CD4-positive, alpha-beta memory T cell (primary cell): ENCODE measurements at places on chromosomes 4 and X. TPM values are rescaled to one million over a fixed set of nuclear protein-coding genes. Genes with fewer than 3 reads are reported as not detected.

Gene CT45A3
- not detected for total RNA-seq

Gene MAOB
- not detected for total RNA-seq

Gene RHOXF2
- total RNA-seq = not detected

Gene STARD8
- 0.86 TPM for total RNA-seq

Gene GYPE
- total RNA-seq = 1.6 TPM

Gene UFSP2
- 30.3 TPM for total RNA-seq

Gene SPIN2A
- total RNA-seq = 2.2 TPM

Gene PF4V1
- total RNA-seq = not detected

Gene ZXDA
- 13.4 TPM for total RNA-seq

Gene PCDH10
- total RNA-seq = not detected

Gene SOX3
- total RNA-seq = not detected

Gene SATL1
- total RNA-seq = not detected

Gene KIF4A
- 0.08 TPM for total RNA-seq

Gene SMIM20
- 16.9 TPM for total RNA-seq

Gene TMEM156
- 19.3 TPM for total RNA-seq

Gene CPZ
- total RNA-seq = not detected

Gene SPARCL1
- total RNA-seq = not detected

Gene G3BP2
- total RNA-seq = 150 TPM

Gene PAGE2
- total RNA-seq = not detected

Gene MAGEC1
- not detected for total RNA-seq

Gene DNAAF6
- not detected for total RNA-seq

Gene SMIM10
- not detected for total RNA-seq

Gene AMBN
- not detected for total RNA-seq

Gene ITM2A
- total RNA-seq = 147 TPM

Gene CXCL6
- not detected for total RNA-seq

Gene SPANXC
- not detected for total RNA-seq

Gene F9
- not detected for total RNA-seq

Gene ERAS
- total RNA-seq = not detected
